Stimulated activated CD8-positive, alpha-beta memory T cell treated with anti-CD3 and anti-CD28 coated beads, Interleukin-15, amount 100 ng/mL, for 48 hours (primary cell): ENCODE measurements at places on chromosomes 1 and 21.

DNA sequence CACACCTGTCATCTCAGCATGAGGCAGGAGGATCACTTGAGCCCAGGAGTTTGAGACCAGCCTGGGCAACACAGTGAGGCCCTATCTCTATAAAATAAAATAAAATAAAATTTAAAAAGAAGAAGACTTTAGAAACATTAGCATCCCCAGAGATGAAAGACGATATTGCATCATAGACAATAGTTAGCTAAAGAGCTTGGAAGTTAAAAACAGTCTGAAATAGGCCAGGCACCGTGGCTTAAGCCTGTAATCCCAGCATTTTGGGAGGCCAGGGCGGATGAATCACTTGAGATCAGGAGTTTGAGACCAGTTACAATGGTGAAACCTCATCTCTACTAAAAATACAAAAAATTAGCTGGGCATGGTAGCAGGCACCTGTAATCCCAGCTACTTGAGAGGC is 59.3 kb downstream of the RIMS3 start:
- no peak for DNase-seq

DNA sequence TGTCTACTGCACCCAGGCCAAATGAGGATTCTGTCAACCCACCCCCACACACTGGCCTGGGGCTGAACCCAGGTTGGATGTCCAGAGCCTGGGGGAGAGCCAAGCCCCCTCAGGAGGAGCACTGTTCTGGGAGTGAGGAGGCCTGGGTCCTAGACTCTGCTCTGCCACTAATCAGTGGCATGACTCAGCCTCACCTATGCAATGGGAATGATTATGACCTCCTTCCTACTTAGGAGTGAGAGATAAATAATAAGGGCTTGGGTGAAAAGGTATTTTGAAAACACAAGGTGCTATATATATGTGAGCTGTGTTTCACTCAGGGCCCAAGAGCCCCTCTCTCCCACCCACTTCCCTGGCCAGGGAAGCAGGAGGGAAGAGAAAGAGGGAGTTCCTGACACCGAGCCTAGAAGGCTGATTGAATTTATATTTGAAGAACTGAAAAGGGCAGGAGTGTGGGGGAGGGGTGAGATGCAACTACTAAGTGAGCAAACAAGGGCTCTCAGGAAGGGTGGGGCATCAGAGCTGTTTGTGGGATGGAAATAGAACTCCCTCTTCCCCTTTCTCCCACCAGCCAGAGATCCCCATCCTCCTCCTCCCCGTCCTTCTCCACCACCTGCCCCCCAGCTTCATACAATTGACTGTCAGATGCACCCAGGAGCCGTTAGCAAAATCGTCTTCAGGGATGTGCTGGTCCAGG is 8.2 kb downstream of the IGSF9 start:
- DNase-seq = no peak

DNA sequence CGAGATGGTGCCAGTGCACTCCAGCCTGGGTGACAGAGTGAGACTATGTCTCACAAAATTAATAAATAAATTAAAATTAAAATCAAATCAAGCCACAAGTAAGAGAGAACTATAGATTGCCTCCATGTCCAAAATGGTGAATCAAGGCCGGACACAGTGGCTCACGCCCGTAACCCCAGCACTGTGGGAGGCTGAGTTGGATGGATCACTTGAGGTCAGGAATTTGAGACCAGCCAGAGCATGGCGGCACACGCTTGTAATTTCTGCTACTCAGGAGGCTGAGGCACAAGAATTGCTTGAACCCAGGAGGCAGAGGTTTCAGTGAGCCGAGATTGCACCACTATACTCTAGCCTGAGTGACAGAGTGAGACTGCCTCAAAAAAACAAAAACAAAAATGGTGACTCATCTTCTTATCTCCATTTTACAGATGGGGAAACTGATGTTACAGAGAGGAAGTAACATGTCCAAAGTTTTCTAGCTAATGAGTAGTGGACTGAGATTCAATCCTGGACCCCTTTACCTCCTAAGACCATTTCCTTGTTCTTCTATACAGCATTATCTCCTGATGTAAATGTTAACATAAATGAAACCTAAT is 99.0 kb upstream of the HNRNPU start:
- DNase-seq = no peak

- no peak for DNase-seq
Measured at GRCh38 chr1:17611991-17612390, 72.5 kb downstream of the ARHGEF10L start.

DNA sequence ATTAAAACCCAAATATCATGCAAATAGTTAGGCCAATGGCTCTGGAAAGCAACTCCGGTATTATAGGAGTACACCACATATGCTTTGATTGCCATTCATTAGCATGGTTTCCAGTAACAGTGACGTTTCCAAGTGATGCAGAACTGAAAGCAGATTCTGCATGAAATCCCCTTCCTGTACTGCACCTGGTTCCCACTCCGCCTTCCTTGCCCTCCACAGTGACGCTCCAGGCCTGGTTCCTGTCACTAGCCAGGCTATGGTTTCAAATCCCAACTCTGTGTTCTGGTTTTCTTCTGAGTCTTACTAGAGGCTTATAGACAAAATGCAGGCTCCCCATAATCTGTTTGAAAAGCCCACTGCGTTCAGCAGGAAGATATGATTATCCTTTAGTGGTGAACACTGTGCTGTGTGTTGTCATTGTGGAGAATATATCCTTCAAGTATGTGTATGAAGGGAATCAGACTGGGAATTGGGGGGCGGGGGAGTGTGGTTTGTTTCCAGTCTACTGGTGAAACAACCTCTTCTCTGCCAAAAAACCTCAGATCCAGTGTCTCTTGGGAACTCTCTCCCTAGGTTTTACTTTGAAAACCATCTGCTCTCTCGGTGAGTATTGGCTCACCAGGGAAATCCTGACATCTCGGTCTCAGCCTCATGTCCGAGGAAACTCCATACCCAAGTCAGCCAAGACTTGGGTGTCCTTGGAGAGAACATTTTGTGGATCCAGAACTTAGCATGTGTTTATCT is 78.7 kb downstream of the TYW3 start:
- DNase-seq = no peak

DNA sequence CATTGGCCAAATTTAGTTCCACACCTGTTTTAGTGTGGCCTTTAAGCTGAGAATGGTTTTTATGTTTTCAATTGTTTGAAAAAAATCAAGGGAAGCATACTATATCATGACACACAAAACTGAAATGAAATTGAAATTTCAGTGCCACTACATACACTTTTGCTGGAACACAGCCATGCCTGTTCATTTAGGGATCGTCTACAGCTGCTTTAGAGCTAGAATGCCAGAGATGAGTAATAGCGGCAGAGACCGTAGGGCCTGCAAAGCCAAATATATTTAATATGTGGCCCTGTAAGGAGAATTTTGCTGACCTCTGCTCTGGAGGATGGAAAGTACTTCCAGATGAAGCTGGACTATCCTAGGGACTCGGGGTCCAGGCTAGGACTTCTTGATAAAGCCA is 62.5 kb upstream of the LYST start:
- no peak for DNase-seq

- DNase-seq = no peak
Measured at GRCh38 chr1:237709355-237709754, 181.4 kb downstream of the ZP4 start.

DNA sequence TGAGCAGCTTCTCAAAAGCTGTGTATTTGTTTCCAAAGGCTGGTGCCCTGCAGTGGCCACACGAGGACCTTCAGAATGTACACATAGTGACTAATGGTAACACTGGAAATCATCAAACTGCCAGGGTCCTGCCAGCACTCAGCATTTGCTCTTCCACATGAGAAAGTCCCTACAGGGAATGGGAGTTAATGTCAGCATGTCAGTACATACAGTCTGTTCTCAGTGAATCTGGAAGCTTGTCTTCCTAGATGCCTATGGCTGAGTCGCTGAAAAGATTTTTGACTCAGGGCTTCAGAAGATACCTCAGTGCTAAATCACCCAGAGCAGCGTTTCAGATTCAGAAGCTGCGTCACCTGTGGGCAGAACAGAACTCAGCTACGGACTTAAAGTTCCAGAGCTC is 108.2 kb downstream of the CDC7 start:
- no peak for DNase-seq

DNA sequence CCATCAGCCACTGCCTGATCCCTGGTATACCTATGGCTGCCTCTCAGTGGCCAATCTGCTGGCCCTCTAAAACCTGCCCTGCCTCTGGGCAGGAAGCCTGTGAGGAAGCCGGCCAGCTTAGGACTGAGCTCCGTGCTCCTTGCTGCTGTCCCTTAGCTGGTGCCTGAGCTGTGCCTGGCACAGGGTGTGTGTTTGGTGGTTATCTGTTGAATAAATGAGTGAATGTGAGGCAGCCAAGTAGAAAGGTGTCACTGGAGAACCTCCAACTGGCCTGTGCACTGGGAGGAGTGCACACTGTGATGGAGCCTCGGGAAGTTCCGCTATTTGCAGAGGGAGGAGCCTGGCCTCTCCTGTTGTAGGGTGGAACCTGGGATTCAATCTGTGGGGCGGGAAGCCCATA is 63.4 kb upstream of the STUM start:
- DNase-seq = no peak

- no peak for DNase-seq
Measured at GRCh38 chr21:16078382-16078781, 348.6 kb downstream of the USP25 start.

DNA sequence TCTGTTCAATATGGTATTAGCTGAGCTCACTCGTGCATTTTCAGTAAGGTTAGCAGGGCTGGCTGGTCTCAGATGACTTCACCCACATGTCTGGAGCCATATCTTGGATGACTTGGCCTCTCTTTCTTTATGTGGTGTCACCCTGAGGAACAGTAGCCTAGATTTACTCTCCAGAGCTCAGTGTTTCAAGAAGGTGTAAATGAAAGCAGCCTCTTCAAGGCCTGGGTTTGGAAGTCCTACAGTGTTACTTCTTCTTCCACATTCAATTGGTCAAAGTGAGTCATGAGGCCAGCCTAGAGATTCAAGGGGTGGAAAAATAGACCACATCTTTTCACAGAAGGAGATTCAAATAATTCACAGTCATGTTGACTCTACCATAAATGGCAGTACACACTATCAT is 12.2 kb downstream of the VCAM1 start:
- DNase-seq = no peak

DNA sequence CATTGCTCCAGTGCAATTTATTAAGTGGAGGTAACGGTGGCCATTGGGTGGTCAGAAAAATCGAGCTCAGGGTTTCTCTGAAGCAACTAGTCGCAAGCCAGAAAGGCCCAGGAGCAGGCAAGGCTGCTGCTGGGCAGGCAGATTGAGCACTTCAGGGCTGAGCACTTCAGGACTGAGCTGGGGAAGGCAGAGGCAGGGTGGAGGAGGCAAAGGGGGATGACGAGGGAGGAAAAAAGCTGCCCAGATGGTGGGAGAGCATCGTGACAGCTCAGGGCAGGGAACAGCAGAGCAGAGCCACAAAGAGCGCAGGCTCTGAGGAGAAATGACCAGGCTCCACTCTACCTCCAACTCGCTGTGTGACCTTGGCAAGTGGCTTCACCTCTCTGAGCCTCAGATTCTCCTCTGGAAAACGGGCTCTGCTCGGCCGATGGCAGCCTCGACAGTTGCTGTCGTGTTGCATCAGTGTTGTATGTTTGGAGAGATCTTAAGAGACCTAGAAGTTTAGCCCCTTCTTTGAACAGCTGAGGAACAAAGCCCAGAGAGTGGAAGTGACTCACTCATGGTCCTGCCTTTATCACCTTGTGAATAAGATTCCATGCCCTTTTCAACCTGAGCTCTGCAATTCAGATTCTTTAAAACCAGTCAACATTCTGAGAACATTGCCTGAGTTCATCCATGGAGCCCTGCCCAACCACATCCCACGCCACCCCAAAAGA is 141.4 kb downstream of the SYF2 start:
- DNase-seq = no peak

- no peak for DNase-seq
Measured at GRCh38 chr21:31658053-31658452, 1.4 kb upstream of the SOD1 start.

- no peak for DNase-seq
Measured at GRCh38 chr1:233032916-233033315, 82.5 kb downstream of the NTPCR start.

GRCh38 chr1:76870037-76870436 is 2.8 kb downstream of the ST6GALNAC5 start:
- no peak for DNase-seq

GRCh38 chr1:26991310-26992116 is 2.0 kb upstream of the TRNP1 start:
- DNase-seq = no peak

DNA sequence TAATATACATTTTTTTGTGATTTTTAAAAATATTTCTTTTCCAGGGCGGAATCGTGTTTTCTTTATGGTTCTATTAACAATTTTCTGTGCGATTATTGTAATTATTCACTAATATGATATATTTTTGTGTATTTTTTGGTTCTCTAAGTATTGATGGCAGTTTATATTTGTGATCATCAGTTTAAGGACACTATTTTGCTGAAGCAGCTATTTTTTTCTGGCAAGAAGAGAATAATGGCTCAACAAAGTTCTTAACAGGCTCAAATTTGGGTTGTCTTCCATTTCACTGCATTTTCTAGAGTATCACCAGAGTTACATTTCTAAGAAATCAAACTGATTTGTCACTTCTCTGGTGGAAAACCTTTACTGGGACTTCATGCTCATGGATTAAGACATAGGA is 178.4 kb downstream of the HS2ST1 start:
- DNase-seq = no peak

DNA sequence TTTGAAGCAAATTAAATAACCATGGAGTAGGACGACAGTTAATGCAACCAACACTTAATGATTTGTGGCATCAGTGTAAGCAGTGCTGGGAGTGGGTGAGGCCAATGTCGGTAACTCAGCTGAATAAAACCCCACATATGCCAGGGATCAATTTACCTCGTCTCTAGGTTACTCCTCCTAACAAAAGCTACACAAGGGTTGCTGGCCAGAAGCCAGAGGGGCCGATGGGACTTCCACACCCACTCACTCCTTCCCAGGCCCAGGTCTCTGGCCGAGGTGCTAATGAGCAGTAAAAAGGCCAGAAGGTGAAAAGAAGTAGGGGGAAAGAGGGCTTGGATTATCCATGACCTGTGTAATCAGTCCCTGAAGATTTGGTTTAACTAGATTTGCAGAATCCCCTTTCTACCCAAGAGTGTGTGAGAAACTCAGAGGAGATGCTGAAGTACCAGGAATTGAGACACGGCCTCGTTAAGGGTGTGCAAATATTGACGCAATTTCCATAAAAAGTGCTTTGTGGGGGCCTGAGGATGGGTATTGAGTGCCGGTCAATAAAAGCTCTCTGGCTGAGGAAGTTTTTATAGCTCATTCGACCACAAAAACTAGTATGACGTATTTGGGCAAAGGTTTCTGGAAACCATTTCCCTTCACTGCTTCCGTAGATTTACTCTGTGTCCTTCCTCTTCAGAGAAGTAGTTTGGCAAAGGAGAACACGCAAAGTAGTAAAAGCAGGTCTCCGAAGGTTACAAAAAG is 145.5 kb downstream of the TBX15 start:
- DNase-seq = no peak
